CD4-positive, alpha-beta T cell treated with Interleukin-17A for 4 hours (primary cell): ENCODE measurements at places on chromosomes 16 and 17.

DNA sequence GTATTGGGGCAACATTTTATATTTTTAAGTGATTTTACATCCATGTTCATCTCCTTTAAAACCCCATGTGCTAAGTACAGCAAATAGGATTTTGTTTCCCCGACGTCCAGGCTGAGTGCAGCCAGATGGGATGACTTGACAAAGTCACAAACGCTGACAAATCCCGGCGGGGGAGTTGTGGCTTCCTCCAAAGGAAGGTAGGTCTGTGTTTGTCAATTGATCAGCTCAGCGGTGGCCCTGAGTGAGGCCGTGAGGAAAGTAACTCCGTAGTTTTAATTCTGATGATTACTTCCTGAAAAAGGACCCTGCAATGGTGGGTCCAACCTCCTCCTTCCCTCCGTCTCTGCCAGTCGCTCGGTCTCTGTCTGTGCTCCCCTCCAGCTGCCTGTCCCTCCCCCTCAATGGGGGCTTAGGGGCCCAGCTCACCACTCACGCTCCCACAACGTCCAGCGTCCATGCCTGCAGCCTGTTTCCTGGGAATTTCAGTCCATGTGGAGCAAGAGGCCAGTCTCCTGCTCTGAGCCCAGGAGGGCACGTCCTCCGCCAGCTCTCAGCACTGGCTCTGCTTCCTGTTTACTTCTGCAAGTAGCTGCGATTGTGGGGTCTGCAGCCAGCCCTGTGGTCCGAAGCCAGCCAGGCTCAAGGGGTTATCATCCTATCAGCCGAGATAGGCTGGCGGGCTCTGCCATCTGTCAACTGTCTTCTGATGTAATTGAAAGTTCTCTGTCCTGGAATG lies 209.4 kb upstream of the FOXF1 start:
- DNase-seq: no peak

DNA sequence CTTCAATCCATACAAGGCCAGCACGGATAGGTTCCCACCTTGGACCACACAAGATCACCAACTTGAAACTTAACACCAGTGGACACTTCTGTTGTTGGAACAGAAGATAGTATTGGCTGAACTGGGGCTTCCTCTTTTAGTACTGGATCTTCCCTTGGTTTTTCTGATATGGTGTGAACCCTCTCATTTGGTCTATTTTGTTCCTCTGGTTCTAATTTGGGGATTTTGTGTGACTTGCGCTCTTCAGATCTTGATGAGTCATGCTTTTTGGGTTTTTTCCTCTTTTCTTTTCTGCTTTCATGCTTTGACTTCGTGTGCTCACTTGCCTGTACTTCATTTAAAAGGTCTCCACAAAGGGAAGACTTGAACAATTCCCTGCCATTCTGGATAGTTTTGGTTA lies 39.0 kb downstream of the SOST start:
- no peak for DNase-seq

GRCh38 chr17:71444078-71444477 lies 676.7 kb upstream of the SOX9 start:
- DNase-seq: no peak

GRCh38 chr16:65200156-65200773 lies 78.4 kb upstream of the CDH11 start:
- no peak for DNase-seq

DNA sequence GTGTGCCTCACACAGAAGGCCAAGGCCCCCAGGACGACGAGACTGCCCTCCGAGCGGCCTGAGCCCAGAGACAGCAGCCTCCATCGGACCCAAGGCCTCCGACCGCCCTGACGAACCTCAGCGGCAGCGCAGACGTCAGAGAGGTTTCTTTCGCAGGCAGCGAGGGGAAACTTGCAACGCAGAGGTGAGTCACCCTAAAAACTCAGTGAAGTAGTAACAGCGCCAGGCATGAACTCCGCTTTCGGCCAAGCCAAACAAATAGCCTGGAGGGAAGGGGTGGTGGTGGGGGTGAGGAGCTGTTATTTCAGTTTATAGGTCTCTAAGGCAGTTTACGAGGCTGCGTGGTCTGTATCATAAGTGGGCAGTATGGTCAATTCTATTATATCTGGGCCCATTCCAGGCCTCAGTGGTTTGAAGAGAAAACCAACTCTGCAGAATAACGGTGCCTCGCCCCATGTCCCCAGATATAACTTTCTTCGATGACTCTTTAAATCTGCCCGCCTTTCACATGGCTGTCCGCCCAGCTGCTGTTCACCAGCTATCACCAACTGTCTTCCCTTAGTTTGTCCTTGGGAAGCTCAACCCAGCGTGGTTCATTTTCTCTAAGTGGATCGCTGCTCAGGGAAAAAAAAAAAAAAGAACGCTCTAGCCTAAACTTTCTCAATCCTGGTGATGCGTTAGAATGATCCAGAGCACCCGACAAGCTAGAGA lies 43.5 kb upstream of the FOXF1 start:
- DNase-seq: no peak

GRCh38 chr17:56636265-56636664 lies 42.8 kb downstream of the NOG start:
- DNase-seq: no peak

DNA sequence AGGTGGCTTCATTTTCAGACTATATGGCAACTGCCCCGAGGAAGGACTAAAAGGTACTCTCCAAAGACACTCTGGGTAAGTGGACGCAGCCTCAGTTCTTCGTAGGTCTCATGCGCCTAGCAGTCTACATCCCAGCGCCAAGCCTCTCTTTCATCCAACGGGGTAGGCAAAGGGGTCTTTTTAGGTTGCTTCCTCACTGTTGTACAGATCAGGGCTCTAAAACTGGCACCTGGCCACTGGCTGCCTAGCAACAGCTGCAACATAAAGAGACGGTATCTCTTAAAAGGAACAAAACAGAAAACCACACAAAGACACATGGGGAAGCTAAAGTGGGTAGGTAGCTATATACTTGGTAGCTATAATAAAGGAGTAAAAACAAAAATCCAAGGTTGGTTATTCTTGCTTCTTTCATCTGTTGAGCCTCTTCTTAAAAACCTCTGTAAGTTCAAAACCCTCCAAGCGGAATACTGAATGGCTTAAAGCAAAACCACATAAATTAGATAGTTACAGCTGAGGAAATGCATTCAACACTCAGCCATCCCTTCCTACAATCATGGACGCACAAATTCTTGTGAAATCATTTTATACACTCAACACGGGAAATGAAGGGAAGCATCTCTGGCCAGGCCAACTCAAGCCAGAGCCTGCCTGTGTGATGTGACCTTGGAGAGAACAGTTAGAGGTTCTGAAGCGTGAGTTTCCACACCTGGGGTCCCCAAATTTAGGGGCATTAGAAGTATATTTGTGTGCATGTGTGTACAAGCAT lies 22.7 kb downstream of the CYTH1 start:
- DNase-seq: peak; percentile 85

DNA sequence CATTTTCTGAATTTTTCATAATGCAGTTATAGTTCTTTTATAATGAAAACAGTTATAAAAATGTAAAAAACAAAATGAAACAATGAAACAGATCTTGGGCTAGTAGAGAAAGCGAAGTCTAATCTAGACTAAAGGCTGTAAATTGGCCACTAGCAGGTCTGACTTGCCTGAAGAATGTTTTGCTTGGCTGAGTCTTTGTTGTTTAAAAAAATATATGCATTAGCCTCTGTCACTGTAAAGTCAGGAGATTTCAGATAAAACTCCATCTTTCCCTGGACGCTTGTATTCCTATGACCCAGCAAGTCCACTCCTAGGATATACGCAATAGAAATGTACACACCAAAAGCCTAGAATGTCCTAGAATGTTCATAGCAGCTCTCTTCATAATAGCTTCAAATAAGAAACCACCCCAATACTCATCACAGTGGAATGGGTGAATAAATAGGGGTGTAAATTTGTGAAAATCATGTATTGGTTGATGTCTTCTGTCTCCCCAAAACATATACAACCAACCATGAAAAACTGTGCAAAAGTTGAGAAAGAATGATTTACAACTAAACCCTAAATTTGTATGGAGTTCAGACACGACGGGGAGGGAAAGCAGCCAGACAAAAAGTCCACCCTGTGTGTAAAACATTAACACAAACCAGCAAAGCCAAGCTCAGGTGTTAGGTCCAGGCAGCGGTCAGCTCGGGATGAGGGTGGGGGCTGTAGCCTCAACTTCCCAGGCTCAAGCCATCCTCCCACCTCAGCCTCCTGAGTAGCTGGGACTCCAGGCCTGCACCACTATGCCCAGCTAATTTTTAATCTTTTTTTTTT lies 37.7 kb upstream of the MEAK7 start:
- no peak for DNase-seq

- DNase-seq: peak; percentile 48
These were observed 694 bp downstream of the NF1 start for GRCh38 chr17:31095236-31096105.

DNA sequence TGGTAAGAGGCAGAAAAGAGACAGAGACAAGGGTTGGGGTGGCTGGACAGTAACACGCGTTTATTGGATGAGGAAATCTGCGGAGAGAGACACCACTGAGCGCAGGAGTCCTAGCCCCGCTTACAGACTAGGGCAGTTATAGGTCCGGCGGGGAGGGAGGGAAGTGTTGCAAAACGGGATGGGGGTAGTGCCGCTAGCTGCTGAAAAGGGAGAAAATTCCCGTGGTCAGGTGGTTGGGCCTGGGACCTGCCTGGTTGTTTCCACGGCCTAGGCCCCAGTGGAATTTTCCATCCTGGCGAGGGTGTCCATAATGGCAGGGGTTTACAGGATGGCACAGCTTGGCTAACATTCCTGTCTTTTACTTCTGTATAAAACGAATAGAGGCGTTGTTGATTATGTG lies 5.5 kb upstream of the CPHXL2 start:
- DNase-seq: no peak

DNA sequence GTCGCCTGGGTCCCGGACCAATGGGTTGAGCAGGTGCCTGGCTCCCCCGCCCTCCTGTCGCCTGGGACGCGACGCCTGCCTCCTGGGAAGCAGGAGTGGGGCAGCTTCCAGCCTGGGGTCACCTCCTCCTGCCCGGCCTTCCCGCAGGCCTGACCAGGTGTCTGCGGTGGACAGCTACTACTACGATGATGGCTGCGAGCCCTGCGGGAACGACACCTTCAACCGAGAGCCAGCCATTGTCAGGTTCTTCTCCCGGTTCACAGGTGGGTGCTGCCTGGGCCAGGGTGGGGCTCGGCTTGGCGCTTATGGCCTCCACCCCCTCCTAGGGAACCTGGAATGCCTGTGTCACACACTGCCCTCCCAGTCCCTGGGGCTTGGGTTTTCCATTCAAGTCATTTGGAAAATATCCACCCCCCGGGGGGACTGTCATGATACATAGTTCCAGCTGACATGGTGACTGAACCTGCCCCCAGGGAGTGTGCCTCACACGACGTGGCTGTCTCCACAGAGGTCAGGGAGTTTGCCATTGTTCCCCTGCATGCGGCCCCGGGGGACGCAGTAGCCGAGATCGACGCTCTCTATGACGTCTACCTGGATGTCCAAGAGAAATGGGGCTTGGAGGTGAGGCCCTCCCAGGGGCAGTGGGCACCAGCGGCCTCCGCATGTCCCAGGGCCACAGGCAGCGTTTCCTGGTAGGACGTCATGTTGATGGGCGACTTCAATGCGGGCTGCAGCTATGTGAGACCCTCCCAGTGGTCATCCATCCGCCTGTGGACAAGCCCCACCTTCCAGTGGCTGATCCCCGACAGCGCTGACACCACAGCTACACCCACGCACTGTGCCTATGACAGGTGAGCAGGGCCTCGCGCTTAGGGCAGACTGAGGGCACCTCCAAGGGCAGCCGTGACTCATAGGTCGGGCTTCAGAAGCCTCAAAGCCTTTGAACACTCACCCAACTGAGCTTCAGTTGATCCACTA lies 2.3 kb downstream of the DNASE1 start:
- DNase-seq: peak; percentile 31

- no peak for DNase-seq
These were observed 328.0 kb downstream of the TMEM114 start for GRCh38 chr16:8262299-8262698.

GRCh38 chr16:81530296-81530721 lies 85.7 kb downstream of the CMIP start:
- DNase-seq: no peak

- no peak for DNase-seq
These were observed 3.2 kb downstream of the NDE1 start for GRCh38 chr16:15653227-15653626.

DNA sequence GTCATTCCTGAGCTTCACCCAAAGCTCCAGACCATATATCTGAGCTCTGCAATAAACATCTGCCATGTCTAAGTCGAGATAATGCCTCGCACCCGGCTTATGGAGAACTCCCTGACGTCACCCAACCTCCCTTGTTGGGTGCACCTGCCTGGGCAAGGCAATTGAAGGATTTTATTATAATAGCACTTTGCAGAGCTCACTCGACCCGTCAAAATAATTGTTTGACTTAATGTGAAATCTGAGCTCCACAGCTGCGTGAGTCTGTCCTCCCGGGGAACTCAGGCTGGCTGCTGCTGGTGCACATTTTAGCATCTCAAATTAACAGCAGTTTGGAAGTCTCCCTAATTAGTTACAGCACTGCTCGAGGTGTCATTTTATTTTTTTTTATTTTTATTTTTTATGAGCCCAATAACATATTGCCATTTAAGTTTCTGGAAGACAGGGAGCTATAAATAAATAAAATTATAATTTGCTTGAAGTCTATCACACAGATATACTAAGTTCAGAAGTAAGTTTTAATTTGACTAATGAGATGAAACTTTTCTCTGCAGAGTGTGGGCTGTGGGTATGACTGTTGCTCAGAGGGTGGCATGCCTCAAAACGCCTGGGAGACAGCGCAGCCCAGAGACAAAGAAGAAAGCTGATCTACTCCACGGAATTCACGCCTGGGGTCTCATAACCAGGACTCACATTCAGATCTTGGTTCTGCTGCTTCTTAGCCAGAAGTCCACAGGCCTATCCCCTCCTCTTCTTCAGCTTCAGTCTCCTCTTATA lies 401.4 kb upstream of the C16orf82 start:
- no peak for DNase-seq

- DNase-seq: no peak
These were observed 24.3 kb downstream of the KCNJ16 start for GRCh38 chr17:70099294-70099693.

- no peak for DNase-seq
These were observed 436 bp downstream of the SHPK start for GRCh38 chr17:3635474-3636153.

GRCh38 chr17:30232015-30232823 lies 3.3 kb downstream of the SLC6A4 start:
- DNase-seq: no peak

GRCh38 chr16:53282975-53283946 lies 151.0 kb upstream of the RBL2 start:
- no peak for DNase-seq

DNA sequence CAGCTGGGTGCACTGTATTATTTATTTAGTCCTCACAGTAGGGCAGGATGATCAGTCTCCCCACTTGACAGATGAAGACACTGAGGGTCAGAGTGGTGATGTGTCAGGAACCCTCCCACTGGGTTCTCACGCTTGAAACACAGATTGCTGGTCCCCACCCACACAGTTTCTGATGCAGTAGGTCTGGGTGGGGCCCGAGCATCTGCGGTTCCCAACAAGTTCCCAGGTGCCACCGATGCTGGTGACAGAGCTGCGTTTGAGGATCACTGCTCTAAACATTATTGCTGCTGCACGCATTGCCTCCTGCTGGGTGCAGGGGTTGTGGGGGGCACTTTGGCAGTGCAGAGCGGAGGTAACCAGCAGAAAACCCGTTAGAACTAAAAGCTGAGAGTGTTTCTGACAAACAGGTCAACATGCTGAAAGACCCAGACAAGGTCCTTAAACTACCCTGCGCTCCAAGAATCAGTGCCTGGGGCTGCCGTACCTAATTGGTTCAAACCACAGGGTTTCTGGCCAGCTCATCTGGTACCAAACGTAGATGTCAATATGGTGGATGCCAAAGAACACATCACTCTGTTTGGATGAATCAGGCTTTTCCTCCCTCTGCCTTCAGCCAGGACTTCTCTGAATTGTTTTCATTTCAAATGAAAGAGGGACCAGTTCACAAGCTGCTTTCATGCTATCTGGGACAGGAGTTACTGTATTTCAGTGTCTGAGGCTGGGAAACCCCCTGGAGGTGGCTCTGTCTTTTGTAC lies 76.0 kb downstream of the ABCC1 start:
- DNase-seq: peak; percentile 55
